NK-92 treated with Interleukin-12 subunit alpha and Interleukin-12 subunit beta, amount 100 ng/mL, for 24 hours (cell line): ENCODE measurements at places on chromosomes 1 and 21.
A peak's percentile ranks its signal among the peaks of the same experiment; 100 is the strongest.

GRCh38 chr21:45090966-45091365, 16.6 kb downstream of the ADARB1 start:
- no peak for DNase-seq

DNA sequence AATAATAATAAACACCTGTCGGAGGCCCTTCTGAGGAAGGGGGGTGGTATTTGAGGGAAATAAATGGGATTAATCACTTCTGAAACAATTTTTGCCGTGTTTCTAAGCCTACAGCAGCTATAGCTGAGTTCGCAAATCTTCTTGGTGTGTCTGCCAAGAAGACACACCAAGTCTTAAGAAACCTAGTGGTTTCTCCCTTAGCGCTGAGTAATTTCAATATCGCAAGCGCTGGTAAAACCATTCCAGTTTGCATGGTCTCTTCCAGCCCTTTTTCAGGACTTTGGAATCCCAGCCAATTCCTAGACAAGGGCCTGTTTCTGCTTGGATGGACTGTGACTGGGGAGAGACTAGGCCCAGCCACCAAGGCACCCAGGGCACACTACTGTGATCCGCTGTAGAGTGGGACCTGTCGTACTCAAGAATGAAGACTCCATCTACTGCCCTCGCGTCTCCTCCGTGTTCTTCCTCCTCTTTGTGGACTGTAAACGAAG, 7.5 kb upstream of the LHX8 start:
- DNase-seq = no peak

DNA sequence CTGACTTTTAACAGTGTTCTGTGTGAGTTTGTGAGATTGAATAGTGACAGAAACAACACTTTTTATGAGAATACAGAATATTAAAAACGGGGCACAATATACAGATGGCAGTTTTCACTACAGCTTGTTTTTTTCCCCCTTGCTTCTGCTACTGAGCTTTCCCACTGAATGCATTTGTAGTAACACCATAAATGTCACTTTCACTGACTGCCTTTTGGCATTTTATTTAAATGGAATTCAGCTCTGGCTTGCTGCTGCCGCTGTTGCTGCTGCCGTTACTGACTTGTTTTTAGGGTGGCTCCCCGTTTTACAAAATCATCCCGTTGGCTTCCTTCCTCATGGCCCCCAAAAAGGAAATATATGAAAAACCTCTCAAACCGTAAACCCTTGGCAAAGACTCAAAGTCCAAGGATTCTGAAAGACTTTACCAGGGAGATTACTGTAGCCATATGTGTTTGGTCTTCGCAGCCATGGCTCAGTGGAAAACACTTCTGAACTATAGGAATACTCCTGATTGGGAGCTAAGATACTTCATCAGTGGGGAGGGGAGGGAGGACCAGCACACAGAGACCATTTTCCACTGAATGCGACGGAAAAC, 151.0 kb downstream of the NUF2 start:
- no peak for DNase-seq

- DNase-seq = no peak
Observed at GRCh38 chr1:90675161-90675847, 41.8 kb downstream of the BARHL2 start.

GRCh38 chr1:74468982-74469603, 43.3 kb downstream of the LRRC53 start:
- no peak for DNase-seq

DNA sequence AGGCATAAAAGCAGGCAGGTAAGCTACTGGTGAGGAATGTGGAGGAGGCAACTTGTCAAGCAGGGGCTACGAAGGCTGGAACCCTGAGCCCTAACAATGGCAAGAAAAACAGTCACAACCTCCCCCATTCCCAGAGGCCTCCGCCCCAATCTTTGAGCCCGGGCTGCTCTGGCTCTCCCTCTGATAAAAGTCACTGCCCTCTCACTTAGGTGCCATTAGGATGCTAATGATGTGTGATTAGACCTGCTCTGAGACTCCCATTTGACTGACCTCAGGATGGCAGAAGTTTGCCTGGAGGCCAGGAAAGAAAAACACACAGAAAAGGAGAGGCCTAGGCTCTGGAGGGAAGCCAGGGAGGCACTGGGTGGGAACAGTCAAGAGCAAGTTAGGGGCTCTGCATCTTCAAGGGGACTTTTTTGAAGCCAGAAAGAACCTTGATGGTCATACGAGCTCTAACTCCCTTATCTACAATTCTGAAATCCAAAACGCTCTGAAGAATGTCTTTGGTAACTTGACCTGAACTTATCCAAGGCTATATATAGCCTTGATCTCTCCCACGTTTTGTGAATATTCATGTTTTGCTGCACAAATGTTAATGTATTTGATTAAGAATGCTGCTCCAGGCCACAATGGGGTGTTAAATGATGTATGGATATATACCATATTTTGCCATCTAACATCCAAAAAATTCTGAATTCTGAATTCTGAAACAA, 98.9 kb downstream of the TRABD2B start:
- no peak for DNase-seq

- no peak for DNase-seq
Observed at GRCh38 chr1:167033646-167034045, 44.6 kb downstream of the MAEL start.

GRCh38 chr1:89762779-89763648, 57.8 kb upstream of the LRRC8D start:
- peak; percentile 62 for DNase-seq

DNA sequence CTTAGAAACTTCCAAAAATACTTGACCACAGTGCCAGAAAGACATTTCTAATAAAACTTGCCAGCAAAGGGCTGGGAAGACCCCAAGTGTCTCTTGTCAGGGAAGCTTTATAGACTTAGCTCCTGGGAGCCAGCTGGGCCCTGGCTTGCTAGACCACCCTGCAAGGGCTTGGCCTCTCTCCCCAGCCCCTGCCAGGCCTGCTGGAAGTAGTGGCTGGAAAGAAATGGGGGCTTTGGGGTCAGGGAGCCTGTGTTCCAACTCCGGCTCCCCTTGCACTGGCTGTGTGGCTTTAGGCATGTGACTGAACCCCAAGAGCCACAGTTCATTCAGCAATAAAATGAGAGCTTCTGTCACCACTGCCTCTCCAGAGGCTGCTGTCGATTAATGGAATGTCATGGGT, 31.1 kb downstream of the H3-3A start:
- no peak for DNase-seq
